ENCODE measurements at places on chromosomes 3 and 15.

- no peak for DNase-seq
Observed at GRCh38 chr3:31800436-31800835, 180.6 kb downstream of the OSBPL10 start.

DNA sequence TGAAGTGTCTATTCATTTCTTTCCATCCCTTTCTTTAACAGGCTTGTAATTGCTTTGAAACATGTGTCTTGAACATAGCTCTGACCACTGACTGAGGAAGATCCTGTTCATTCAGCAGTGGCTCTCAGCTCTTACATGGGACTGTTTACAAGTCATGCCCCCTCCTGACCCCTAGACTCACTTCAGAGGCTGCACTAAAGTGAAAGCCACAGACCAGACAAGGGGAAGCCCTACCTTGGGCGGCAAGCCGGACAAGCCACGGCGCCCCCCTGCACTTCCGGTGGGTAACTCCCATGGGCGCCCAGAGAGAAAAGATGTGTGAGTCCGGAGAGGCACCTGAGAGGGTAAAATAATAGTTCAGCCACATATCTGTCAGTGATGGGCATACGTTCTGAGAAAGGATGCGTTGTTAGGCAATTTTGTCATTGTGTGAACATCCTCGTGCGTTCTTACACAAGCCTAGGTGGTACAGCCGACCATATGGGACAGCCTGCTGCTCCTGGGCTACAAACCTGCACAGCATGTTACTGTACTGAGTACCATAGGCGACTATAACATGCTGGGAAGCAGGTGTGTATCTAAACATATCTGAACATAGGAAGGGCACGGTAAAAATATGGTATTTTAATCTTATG lies 116.2 kb downstream of the CHSY1 start:
- DNase-seq: no peak

GRCh38 chr3:123688241-123688747 lies 103.4 kb upstream of the HACD2 start:
- no peak for DNase-seq

- no peak for DNase-seq
Observed at GRCh38 chr15:96497951-96498350, 167.5 kb downstream of the NR2F2 start.

DNA sequence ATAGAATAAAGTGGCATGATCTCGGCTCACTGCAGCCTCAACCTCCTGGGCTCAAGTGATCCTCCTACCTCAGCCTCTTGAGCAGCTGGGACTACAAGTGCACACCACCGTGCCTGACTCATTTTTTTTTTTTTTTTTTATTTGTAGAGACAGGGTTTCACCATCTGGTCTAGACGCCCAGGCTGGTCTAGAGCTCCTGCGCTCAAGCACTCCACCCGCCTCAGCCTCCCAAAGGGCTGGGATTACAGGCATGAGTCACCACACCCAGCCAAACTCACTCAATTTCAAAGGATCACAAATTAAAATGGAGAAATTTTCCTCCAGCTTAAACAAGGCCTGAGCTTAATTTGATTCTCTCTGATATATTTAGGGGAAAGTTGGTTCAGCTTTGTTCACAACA lies 27.3 kb upstream of the NMB start:
- DNase-seq: no peak

DNA sequence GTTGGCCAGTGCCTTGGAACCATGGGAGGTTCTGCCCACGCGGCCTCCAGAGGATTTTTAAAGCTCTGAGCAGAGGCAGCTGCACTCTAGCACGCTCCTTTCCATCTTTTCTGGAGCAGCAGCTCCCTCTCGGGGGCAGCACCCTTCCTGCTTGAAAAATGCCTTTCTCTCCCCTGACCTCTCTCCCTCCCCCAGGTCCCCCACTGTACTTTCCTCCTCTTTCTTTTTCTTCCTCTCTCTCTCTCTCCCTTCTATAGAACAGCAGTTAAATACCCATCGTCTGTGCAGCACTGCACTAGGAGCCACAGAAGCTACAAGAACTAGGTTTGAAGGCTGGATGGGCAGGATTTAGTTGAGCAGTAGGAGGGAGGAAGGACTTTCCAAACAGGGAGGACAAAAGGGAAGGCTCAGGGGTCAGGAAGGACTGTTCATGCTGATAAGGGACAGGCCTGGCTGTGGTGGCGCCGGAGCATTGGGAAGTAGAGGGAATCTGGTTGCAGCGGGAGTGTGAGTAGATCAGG lies 4.4 kb downstream of the ALPK3 start:
- DNase-seq: no peak

- no peak for DNase-seq
Observed at GRCh38 chr3:187434524-187434923, 66.3 kb downstream of the RTP4 start.

- DNase-seq: no peak
Observed at GRCh38 chr3:126291537-126291936, 65.7 kb downstream of the KLF15 start.

DNA sequence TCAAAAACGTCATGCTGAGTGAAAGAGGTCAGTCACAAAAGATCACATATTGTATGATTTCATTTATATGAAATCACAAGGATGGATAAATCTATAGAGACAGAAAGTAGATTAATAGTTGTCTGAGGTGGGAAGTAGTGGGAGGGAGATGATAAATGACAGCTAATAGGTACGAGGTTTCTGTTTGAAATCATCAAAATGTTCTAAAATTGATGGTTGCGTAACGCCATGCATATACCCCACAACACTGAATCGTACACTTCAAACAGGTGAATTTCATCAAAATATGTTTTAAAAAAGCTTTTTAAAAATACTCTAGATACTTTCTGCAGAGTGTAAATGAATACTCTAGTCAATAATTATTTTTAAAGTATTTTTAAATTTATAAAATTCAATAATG lies 303.0 kb upstream of the STAC start:
- DNase-seq: no peak

DNA sequence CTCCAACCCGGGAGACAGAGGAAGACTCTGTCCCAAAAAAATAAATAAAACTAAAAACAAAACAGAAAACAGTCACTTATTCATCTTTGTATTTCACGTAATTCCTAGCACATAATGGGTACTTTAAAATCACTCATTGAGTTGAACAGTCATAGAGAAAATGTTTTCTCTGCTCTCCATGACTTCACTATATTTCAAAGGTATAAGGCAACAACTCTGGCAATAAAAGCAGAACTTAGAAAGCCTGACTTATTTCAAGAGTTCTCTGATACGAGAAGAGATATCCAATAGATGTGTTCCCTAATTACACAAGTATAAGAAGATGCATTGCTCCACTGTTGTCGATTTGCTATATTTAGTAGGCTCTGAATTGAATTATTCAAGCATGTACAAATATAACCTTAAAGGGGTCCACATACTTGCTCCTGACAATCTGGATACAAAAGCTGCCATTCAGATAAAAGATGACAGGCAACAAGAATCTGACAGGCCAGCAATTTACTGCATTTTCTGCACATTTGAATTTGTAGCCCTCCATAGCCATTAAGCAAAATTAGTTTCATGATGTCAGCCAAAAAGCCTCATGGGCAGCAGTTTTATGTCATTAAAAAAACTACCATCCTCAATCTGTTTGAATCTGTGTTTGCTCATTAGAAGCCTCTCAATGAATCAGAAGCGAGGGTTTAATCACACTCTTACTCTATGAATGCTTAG lies 47.9 kb downstream of the PEAK1 start:
- no peak for DNase-seq

DNA sequence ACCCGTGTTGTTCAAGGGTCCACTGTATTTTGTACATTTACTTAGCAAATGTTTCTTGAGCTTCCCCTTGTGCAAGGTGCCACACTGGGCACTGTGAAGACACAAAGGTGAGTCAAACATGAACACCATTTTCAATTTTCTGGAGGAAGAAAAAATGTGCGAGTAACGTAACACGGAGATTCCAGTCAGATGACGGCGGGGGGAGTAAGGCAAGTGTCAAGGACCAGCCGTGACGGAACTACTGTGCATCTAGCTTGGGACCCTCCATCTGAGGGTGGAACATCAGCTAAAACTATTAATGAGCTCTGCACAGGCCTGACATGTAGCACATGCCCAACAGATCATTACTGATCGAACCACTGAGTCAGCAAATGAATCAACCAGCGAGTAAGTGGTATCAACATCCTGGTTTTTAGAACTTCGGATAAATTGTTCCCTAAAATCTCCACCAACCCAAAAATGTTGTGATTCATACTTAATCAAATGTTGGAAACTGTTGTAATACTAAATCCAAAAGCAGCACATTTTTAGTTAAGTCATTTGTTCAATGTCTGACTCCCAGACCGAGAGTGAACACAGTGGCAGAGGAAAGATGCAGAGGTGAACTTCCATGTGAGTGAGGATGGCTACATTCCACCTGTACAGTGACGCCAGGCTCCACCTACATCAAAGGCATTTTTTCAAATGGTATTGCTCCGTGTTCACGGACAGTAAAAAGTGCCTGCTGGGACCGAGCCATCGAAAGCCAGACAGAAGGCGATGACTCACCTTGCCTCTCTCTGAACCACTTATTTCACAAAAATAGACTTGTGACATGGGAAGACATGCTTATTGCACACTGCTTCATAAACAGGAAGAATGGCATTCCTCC lies 172.2 kb downstream of the ATP10A start:
- no peak for DNase-seq

DNA sequence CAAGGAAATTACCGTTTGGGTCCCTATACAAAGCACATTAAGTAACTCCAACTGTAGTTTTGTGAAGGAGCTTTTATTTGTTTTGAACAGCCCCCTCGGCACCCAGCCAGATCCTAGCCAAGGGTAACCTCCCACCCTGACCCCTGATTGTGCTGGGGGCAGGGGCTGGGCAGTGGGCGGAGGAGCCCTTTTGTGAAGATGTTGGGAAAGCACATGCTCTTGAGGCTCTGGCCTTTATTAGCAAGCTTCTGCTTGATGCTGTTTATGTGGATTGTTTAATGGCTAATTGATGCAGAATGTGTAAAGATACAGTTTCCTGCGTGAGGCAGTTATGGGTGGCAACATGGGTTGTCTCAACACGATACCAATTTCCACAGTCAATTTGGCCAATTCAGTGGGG lies 136.5 kb downstream of the MAP2K5 start:
- DNase-seq: no peak

DNA sequence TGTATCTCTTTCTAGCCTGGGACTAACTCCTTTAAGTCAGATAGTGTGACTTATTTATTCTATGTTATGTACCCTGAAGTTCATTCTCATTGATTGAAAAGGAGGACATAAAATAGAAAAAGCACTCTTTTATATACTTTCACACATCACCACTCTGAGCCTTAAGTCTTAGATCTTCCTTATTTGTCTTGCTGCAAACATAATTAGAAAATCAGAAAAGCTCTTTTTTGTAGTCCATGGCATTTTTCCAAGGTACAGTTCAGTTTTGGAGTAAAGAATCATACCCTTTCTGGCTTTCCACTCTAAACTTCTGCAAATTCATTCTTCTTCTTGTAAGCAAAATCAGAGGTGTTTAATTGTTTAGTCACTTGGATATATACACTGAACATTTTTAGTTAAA lies 75.5 kb downstream of the AKAP13 start:
- DNase-seq: no peak

DNA sequence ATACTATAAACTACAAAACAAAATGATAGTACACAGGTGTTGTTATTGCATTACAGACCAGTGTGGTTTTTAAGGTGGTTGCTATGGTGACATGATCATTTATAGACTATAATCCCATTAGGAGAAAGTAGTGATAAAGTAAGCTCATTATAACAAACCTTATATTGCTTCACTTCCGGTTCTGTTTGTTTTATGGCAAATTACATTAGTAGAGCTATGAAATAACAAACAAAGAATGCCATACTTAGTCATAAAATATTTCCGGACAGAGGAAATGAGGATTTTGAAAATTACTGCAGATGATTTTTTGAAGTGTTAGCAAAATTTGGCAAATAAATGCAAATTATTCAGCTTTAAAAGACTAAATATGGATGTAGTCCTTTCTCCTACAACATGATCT lies 640.4 kb upstream of the ARPP21 start:
- no peak for DNase-seq

DNA sequence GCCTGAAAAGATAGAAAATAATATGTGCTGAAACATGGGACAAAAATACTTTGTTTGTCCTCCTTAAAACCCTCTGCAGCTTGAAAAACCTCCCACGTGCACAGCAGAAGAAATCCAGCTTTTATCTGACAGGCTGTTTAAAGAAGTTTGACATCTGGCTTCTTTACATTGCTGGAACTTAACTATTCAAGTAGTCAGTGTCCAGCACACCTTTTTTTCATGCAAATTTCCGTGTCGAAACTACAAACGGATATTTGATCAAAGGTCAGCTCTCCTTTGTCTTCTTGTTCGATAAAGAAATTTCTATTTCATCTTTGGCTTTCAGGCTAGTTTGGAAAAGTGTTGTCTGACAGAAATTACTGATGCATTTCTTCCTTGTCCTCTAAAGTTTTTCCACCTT lies 66.8 kb upstream of the KBTBD8 start:
- no peak for DNase-seq

DNA sequence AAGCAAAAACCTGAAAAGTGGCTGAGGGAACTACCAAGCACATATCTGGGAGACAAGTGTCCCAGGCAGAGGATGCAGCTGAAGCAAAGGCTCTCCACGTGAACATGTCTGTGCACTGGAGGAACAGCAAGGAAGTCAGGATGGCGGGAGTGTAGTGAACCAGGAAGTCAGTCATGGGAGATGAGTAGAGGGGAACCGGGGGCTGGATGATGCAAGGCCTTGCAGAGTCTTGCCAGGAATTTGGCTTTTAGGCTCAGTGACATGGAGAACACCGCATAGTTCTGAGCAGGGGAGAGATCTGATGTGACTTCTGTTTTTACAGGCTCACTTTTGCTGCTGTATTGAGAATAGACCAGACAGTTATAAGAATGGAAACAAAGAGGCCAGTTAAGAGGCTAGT lies 19.0 kb downstream of the C2CD4A start:
- no peak for DNase-seq

- no peak for DNase-seq
Observed at GRCh38 chr3:64255741-64256340, 30.6 kb upstream of the PRICKLE2 start.

DNA sequence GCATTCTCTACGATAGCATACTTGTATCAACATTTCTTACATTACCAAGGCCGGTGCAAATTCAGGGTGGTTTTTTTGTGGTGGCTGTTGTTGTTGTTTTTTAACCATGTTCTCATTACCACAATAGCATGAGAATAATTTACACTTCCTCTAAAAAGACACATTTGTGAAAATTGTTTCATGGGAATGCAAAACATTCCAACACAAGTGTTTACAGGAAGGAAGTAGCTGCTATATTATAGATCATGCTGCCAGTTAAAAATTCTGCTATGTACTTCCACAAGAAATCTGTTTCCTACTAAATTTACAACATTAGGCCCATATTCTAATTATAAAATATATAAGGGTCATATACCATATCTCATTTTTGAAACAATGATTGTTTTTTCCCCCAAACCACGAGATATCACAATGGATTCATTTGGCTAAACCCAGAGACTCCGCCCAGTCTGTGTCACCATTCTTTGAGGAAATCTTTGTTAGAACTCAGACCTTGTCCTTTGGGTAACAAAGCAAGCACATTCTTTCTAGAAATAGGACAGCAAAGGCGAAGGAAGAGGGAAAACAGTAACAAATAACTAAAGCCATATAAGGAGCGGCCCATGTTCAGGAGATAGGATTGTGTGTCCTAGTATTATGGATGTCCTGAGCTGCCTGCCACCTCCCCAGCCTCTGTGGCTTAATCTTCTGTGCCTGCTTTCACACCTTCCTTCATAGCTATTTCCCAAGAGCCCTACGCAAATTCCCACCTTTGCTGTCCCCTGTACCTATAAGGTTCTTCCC lies 60.1 kb downstream of the UACA start:
- no peak for DNase-seq

Measured in activated CD8-positive, alpha-beta memory T cell treated with anti-CD3 and anti-CD28 coated beads for 1 hour (primary cell).